GDM1 (cell line): ENCODE measurements at places on chromosomes 5 and 9.

DNA sequence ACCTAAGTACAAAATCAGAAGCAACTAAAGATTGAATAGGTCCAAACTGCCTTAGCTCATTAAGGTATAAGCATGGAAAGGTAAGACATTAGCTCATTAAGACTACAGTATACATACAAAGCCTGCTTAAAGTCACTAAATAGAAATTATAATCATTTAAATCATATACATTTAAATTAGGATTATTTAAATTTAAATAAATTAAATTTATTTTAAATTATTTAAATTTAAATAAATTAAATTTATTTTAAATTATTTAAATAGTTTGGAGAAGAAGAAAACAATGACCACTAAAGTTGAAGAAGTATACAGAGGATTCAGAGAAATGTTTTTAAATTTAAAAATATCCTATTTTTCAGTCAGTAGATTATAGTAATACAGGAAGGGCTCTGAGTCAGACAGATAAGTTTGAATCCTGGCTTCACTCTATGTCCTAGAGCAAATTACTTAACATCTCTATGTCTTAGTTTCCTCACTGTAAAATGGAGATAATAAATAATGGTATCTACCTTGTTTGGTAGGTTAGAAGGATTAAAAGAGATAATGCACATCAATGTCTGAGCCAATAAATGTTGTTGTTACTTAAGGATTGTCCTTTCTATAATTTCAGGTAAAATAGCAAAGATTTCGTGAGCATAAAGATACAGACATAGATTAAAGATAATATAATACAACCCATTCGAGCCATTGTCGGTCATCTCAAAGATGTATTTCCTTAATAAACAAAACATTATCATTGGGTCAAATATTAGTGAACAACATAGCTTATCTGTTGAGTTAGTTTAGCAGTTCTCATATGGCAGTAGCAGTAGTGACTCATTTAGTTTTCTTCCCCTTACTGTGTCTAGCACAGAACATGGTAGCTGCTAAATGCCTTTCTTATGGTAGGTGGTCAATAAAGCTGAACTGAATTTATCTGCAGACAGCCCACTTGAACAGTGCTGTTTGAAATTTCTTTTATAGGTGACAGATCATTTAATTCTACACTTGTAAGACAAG is 100.6 kb downstream of the KIAA0825 start:
- no peak for DNase-seq

GRCh38 chr5:35016174-35017051 is 31.3 kb downstream of the AGXT2 start:
- no peak for DNase-seq

DNA sequence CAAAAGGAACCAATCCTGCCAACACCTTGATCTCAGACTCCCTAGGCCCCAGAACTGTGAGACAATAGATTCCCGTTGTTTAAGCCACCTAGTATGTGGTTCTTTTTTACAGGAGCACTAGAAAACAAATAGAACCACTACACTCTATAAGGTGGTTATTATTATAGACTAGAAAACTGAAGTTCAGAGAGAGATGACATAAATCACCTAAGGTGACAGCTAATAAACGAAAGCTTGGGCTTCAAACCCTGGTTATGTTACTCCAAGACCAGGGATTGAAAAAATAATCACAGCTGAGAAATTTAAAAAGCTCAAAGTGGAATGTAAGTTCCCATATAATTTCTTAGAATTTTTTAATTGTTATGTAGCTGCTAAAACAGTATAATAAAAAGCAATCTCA is 716.2 kb upstream of the DMAC1 start:
- DNase-seq, result no peak

GRCh38 chr5:117615226-117615625 is 1040.6 kb upstream of the SEMA6A start:
- no peak for DNase-seq

- DNase-seq, result no peak
These were observed 368.3 kb downstream of the ENC1 start for GRCh38 chr5:74272024-74272775.

DNA sequence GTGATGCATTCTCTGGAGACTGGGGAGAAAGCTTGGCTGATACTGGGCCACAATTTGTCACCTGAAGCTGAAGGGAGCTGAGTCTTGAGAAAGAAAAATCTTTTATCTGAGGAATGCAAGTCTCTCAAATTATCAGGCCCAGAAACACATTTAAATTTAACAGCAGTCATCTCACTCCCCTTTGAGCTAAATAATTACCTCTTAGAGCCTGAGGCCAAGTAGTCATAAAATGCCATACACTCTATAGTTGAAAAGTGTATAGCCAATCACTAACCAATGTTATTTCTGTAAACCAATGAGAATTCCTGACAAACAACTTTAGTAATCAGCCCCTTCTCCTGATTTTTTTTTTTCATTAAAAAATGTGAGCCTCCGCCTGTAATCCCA is 32.7 kb upstream of the DAPK1 start:
- DNase-seq, result no peak

DNA sequence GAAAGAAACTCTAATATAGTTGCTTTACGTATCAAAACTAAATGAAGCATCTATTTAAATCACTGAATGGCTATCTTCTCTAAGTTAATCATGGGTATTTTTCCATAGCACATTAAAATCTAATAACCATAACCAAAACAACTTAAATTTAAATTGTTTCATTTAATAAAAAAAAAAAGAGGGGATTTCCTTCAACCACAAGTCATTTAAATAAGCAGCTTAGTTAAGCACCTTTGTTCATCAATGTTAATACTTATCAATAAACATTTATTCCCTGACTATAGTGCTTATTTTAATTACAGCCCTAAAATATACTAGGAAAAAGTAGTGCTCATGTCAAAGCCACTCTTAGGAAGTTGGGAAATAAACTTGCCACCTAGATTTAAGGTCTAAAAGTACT is 30.3 kb downstream of the ZNF608 start:
- DNase-seq, result no peak

DNA sequence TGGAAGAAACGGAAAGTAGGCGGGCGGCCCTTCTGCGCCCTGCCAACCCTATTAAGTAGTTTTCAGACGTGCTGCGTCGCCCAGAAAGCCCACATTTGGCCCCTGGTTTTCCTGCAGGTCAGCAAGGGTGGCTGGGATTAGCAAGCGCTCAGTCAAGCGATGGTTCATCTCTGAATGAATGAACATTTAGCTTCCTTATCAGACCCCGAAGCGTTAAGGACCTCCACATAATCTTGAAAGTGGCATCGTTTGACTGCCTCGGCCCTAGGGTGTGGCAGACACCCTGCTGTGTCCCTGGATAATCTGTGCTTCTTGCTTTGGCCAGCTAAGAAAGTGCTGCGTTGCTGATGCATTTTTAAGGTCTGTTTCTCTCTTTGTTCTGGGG is 684 bp downstream of the TOR1B start:
- DNase-seq, result no peak

DNA sequence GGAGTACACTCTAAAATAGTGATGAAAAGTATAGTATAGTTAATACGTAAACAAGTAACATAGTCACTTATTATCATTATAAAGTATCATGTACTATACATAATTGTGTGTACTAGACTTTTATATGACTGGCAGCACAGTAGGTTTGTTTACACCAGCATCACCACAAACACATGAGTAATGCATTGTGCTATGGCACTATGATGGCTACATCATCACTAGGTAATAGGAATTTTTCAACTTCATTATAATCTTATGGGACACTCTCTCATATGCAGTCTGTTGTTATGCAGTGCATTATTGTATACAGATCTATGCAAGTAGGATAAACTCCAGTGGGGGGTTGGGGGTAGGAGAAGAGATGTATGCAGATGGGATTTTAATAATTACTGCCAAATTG is 52.7 kb upstream of the ELL2 start:
- no peak for DNase-seq

DNA sequence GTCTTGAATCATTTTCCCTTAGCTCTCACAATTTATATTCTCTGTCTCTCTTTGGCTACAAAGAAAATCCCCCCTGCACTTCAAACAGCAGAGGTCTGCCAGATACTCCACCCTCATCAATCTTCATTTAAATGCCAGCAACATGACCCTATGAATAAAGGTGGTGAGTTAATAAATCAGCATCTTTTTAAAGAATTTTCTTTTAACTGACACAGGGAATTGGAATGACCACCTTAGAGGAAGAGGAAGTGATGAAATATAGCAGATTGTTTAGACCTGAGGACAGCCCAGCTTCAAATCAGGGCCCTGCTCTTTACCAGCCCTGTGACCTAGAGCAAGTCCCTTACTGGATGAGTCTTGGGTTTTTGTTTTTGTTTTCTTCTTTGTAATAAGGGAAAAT is 223.1 kb upstream of the PAPPA start:
- DNase-seq, result no peak
